Mucosa of gallbladder (tissue), 1 donor: ENCODE measurements at places on chromosomes 13 and 19. TPM values are rescaled to one million over a fixed set of nuclear protein-coding genes. Genes with fewer than 3 reads are reported as not detected.

VAV1 gene
- 12.7 TPM for total RNA-seq

GRCh38 chr13:37442996-37443395 lies 155.6 kb downstream of the POSTN start:
- no peak for DNase-seq

GRCh38 chr19:56097776-56098175 lies 23.3 kb downstream of the ZNF787 start:
- DNase-seq, result no peak

GRCh38 chr13:72853000-72853399 lies 71.1 kb downstream of the PIBF1 start:
- no peak for DNase-seq

DNA sequence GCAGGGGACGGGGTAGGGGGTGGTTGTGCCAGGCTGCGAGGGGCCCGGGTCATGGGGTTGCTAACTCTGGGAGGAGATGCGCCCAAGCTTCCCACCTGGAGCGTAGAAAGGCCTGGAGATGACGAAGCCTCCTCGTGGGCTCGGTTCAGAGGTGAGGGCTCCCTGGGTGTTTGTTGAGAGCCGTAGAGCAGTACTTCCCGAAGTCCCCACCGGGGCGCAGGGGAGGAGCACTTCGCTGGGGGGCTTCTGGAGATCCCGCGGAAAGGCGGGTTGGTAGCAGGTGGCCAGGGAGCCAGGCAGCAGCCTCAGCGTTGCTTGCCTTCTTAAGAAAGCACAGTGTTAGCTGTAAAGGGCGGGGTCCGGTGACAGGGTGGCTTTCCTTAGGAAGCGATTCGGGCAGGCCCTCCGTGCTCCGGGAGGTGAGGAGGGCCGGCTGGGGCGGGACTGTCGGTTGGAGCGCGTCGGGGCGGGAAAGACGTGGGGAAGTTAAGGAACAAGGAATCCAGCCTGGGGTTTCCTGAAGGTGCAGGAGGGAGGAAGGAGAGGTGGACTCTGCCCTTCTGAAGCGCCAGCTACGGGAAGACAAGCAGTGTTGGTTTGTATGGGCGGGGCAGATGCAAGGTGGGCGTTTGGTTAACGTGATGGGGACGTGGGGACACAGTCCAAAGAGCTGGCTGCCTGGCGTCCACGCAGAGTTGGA lies 3.3 kb downstream of the VSTM2B start:
- DNase-seq, result no peak

GRCh38 chr13:112684071-112684845 lies 5.6 kb upstream of the ATP11A start:
- DNase-seq, result no peak

JAK3 gene
- 13.4 TPM for total RNA-seq

DNA sequence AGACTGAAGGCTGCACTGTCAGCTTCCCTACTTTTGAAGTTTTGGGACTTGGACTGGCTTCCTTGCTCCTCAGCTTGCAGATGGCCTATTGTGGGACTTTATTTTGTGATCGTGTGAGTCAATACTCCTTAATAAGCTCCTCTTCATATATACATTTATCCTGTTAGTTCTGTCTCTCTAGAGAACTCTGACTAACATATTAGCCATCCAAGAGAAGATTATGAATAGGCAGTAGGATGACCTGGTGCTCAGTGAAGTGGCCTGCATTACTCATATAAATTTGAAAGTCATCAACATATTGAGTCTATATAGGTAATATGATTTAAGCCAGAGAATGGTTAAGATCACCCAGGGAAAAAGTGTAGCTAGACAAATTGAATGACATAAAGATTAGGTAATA lies 136.3 kb upstream of the UFM1 start:
- DNase-seq, result no peak

RNF113B gene
- total RNA-seq, result not detected

GRCh38 chr13:48236528-48237353 lies 3.7 kb downstream of the ITM2B start:
- no peak for DNase-seq

DNA sequence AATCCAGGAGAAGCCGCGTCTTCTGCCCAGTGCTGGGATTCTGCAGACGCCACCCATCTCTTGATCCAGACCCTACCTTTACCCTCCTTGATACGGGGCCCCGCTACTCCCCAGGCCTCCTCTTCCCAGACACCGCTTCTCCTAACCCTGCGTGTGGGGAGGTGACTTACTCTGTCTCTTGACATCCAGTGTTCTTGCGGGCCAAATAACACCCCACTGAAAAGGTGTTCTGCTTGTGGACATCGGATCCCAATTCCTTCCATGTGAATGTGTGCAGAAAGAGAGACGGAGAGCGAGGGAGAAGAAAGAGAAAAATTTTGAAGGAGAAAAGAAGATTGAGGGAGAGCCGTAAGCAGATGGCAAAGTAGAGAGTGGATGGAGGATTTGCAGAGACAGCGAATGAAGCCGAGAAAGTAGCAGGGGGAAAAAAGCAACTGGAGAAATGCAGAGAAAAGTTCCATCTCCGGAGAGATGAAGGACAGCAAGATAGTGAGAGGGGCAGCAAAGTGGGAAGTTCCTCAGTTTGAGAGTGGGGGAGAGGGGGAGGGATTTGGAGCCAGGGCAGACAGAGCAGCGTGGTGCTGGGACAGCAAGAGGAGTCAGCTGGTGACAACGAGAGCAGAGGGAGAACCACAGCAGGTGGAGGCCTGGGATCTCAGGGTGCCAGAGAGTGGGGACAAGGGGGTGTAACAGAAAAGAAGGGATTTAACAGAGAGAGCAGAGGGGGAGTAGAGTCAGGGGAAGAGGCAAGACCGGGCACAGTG lies 814 bp downstream of the ZNF480 start:
- no peak for DNase-seq

CELF5 gene
- 0.49 TPM for total RNA-seq

SYCN gene
- total RNA-seq, result 1.1 TPM

GRCh38 chr13:50713523-50714248 lies 129.8 kb downstream of the DLEU7 start:
- DNase-seq, result no peak

FBXO27 gene
- 28.1 TPM for total RNA-seq

- no peak for DNase-seq
These were observed 5.2 kb upstream of the F10 start for GRCh38 chr13:113117335-113117872.

- no peak for DNase-seq
These were observed 2.9 kb upstream of the ZNF304 start for GRCh38 chr19:57348136-57348535.

DNA sequence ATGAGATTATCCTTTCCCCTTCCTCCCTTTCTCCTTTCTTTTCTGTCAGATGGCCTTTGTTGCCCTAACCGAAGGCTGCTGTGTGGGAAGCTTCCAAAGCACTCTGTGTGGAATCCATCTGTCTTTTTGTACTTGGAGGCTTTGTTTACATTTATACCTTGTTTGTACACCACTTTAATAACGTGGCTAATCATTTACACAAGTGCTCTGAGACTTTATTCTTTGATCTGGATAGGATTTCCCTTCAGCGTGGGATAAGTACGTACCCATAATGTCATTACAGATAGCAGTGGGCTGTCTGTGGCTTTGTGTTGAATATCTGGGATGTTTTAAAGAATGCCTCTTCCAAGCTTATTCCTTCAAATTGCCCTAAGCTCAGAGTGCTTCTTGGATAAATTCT lies 684.7 kb upstream of the SLITRK5 start:
- no peak for DNase-seq

ARHGAP35 gene
- total RNA-seq, result 60.1 TPM

DNA sequence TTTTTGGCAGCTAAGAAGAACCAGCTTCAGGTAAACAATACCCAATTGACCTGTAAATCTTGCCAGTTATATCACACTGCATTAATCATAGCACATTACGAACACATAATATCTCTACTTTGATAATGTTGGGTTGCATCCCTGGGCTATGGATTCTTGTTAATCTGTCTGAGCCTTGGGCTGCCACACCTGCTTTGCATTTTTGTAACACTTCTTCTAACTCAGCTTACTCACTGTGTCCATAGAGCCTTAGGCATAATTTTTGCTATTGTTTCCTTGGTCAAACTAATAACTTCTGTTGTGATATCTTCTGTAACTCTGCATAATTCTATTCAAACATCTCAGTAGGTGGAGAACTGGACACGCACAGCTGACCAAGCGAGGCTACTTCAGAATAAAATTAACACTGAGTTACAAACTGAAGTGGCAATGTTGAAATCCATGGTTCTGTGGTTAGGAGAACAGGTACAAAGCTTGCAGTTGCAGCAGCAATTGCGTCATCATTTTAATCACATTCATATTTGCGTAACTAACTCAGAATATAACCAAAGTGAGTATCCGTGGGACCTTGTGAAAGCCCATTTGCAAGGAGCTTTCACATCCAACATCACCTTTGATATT lies 6.4 kb downstream of the ZNF350 start:
- DNase-seq, result no peak
